Activated naive CD4-positive, alpha-beta T cell (primary cell): ENCODE measurements at places on chromosomes 2 and 18.
A peak's percentile ranks its signal among the peaks of the same experiment; 100 is the strongest.

DNA sequence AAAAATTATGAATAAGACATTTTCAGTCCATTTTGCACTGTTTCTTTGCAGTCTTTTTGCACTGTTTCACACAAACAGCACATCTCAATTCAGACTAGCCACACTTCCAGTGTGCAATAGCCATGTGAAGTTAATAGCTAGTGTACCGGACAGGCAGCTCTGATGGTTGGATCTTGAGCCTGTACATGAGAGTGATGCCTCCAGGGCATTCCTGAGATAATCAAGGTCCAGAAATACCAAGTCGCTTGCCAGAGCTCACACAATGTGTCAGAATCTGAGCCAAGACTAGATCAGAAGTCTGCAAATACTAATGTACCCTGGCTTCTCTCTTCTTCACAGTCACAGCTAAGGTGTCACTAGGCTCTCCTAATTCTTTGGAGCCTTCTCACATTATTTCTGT, 180.2 kb downstream of the OSR1 start:
- DNase-seq: no peak

- no peak for DNase-seq
Observed at GRCh38 chr18:36692921-36693332, 135.9 kb downstream of the TPGS2 start.

DNA sequence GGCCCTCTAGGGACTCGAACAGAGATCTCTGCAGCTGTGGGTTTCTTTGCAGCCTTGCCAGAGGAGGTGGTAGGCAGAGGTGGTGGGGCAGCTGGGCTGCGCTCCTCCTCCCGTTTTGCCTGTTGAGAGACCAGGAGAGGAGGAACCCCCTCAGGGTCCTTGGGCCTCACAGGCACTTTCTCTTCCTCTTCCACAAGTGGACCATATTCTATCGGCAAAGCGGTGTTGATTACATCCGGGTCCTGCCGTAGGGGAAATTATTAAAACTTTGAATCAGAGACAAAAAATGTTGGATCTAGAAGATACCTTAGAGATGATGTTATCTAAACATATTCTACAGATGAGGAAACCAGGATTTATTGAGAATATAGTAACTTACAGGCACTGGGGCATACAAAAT, 78.5 kb downstream of the CLIP4 start:
- DNase-seq: no peak

GRCh38 chr2:69989441-69990105, 28.1 kb upstream of the ASPRV1 start:
- DNase-seq: no peak

DNA sequence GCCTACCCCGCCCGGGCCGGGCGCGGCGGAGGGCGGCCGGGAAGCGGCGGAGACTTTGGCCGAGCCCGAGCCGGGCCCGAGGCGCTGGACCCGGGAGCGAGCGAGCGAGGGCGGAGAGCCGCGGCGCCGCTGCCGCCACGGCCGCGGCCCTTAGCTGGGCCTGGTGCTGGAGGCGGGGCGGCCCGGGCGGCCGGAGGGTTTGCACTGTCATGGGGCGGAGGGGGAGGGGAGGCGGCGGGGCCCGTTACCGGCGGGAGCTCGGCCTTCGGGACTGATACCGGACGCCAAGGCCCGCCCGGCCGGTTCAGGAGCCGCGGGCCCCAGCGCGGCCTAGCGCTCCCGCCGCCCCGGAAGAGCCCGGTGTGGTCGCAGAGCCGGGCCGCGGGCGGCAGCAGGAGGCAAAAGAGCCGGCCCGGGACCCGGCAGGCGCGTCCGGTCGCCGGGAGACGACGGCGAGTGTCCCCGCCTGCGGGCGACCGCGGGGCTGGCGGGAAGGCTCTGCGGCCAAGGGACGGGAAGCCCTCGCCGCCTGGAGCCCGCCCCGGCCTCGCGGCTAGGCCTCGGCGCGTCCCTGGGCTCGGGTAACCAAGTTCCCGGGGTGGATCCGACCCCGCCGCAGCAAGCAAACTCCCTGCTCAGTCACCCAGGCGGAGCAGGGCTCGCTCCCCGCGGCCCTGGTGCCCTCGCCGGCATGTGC, 697 bp downstream of the KCMF1 start:
- DNase-seq: peak; percentile 27

DNA sequence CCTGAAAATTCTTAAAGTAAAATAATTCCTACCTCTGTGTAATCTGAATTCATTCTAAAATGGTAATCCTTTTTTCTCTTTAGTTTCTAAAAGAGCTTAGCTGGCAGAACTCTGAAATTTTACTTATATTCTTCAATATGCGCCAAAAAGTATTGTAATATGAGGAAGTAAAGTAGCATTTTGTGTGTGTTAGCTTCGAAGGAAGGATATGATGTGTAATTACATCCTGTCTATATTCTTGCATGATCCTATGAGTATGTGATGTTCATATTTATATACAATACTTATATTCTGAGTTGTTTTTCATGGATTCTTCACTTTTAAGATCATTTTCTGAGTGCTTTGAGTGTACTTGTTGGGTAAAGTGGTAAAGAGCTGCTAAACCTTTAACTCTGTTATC, 402.9 kb upstream of the PKDCC start:
- DNase-seq: no peak

DNA sequence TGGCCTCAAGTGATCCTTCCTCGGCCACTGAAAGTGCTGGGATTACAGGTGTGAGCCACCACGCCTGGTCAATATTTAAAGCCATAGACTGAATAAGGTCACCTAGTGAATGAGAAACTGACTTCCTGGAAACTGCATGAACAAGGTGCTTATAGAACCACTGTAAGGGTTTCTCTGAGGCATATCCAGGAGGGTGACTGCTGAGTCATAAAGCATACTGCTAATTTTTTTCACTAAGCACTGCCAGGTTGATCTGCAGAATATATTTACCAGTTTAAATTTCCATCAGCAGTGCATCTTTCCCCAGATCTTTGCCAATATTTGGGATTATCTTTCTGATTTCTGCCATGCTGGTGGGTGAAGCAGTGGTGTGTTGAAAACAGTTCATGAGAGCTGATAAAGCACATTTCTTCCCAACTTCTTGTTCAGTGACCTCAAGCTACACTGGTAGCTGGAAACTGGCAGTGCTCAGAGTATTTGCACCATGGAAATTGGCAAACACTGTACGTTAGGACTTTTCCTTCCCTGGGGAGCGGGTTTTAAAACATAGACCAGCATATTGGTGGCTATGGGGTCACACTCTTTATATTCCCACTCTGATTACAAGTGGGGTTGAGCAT, 4.2 kb upstream of the CLIP4 start:
- DNase-seq: no peak

DNA sequence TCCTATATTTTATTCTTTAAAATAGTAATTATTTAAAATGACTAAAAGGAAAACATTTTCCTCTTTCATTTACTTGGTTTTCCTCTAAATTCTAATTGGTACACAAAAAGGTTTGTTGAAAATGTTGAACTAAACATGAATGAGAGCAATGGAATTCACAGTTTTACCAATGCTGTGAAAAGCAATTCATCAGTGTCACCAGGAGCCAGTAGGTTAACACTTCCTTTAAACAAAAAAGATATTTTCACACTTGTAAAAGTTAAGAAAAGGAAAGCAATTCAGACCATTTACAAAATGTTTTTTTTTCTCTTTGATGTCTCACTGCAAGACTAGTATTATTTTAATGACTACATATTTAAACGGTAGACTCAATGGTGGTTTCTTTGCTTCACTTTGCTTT, 341.6 kb downstream of the RIT2 start:
- no peak for DNase-seq

DNA sequence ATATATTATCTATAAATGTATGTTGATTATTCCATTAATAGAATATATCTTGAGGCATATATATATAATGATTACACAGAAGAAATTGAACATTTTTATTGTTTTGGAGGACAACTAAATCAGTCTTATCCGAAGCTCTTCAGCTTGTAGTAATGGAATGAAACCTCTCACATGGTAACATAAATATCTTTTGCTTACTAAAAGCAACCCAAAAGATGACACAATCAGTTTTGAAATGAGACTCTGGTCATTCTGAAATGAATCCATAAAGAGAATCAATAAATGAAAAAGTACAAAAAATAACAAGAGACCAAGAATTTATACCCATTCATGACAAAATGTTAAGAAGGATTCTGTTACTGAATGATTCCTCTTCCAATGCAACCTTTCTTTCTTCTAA, 110.2 kb downstream of the FIGN start:
- DNase-seq: no peak

DNA sequence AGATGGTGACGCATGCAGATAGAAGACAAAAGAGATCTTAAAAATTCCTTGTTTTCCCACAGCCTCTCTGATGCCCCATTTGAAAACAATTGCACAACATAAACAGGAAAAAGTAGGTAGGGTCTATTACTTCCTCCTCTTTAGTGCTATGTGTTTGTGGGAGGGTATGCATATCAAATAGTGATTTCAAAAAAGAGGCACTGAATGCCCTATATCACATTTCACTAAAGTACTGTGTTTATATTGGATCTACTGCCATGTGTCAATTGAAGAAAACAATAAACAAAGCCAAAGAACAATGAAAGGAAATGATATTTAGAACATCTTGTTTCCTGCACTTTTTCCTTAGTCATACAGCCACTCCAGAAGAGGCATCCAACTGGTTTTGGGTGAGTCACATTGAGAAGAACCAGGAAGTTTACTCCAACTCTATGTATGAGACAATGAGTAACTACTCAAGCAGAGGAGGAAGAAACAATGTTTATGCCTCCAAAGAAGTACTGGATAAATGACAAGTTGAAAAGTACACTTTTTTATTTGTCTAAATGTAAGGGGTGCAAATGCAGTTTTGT, 583.6 kb downstream of the FBXO15 start:
- DNase-seq: no peak

DNA sequence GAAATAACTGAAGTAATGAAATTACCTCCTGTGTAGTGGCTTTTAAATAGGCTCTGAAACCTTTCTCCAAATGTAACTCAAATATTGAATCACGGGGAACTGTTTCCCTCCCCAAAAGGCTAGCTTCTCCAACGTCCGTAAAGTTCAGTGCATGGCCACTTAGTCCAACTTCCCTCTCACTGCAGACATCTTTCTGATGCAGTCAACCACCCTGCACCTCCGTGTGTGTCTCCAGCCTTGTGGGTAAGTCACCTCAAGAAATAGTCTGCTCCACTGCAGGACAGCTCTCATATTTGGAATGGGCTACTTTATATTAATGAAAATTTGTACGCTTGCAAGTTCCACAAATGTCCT, 152.5 kb upstream of the CYRIA start:
- DNase-seq: no peak

- no peak for DNase-seq
Observed at GRCh38 chr2:153074207-153074606, 355.8 kb downstream of the ARL6IP6 start.

DNA sequence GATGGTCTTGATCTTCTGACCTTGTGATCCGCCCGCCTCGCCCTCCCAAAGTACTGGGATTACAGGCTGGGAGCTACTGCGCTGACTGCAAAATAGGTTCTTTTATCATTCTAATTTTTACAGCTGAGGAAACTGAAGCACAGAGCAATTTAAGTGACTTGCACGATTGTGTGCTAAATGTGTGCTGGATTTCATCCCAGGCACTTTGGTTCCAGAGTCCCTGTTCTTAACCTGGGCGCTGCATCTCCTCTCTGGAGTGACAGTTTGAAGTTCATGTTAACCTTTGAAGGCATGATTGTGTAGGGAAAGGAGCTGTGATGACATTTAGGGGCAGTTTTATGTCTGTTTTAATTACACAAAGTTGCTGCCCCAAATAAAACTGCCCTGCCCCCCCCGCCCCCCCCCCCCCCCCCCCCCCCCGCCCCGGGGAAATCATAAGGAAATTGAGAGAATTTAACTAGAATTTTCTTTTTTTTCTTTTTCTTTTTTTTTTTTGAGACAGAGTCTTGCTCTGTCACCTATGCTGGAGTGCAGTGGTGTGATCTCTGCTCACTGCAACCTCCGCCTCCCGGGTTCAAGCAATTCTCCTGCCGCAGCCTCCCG, 5.6 kb downstream of the ACSL3 start:
- DNase-seq: no peak

DNA sequence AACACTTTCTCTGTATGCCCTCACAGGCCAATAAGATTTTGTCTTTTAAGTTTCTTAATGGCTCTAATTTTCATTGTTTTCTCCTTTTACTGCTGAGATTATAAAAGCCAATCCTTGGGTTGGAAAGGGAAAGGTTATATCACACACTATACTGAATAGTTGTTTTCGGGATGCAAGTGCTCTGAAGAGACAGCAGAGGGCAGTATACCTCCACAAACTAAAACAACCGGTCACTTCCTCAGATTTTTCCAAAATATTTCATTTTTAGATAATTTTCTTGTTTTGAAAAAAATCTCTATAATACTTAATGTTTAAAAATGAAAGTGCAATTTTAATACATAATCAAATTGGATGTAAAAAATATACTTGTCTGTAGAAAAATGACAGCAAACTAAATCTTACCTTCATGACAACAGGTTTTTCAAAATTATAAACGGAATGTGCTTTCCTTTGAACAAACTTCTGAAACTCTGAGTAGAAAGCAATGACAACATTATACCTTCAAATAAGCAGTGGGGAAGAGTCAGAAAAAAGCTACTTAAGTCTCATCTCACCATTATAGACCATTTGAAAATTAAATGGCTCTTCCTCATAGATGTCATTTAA, 82.7 kb downstream of the ORC4 start:
- no peak for DNase-seq

GRCh38 chr2:59237311-59237710, 996.2 kb upstream of the FANCL start:
- DNase-seq: no peak

- DNase-seq: no peak
Observed at GRCh38 chr2:193377789-193378188, 1183.1 kb upstream of the TMEFF2 start.

DNA sequence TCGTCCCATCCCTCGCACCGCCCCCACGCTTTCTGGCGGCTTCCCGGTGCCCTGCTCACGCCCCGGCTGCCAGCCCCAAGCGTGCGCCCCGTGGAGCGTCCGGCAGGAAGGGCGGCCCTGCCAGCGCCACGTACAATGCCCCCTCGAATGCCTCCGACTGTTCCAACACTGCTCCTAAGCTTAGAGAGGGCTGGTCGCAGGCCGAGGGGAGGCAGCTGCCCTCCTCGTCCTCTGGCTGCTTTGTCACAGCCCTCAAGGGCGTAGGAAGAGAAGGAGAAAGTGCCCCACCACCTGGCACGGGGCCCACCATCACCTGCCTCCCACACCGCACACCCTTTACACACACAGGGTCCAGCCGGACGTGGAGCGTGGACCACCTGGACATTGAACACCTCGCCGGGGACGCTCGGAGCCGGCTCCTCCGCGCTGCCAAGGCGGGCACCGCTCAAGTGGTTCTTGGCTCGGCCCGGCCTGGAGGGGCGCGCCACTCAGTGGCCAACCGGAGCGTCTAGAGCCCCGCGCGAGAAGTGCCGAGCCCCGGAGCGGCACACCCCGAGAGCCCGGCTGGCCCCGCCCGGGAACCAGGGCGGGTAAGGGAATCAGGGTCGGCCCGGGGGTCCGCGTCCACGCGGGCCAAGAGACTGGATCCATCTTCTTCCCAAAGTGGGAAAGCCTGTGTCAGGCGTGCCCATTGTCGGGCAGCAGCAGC, 830 bp downstream of the DNER start:
- DNase-seq: no peak

GRCh38 chr2:33577668-33578067, 21.4 kb downstream of the FAM98A start:
- DNase-seq: no peak
